ENCODE measurements at places on chromosomes 1 and 21. TPM values are rescaled to one million over a fixed set of nuclear protein-coding genes. Genes with fewer than 3 reads are reported as not detected.

Gene KIF17
- total RNA-seq = 1.6 TPM

Gene PRR9
- not detected for total RNA-seq

Gene LPAR3
- total RNA-seq = 0.58 TPM

Gene CHRM3
- total RNA-seq = 0.21 TPM

Gene LAMC1
- total RNA-seq = 172 TPM

Gene C1orf115
- 8.4 TPM for total RNA-seq

Gene SUSD4
- total RNA-seq = 1.8 TPM

Gene SEMA6C
- 9.9 TPM for total RNA-seq

Gene HSPA6
- not detected for total RNA-seq

Gene RXFP4
- not detected for total RNA-seq

Gene LIN28A
- not detected for total RNA-seq

Gene LMX1A
- not detected for total RNA-seq

Gene CHI3L1
- total RNA-seq = 1.5 TPM

Gene PLA2G4A
- 1.7 TPM for total RNA-seq

Gene RIPPLY3
- 0.92 TPM for total RNA-seq

Gene HS2ST1
- total RNA-seq = 13.4 TPM

Gene SPRR2A
- 1.0 TPM for total RNA-seq

Gene GJA8
- total RNA-seq = not detected

Gene CLDN17
- not detected for total RNA-seq

Gene PKP1
- 11.6 TPM for total RNA-seq

Gene LRRC3
- total RNA-seq = 3.4 TPM
